ENCODE measurements at places on chromosomes 12 and 14.

GRCh38 chr12:6766651-6767349 lies 637 bp downstream of the PTMS start:
- no peak for DNase-seq

GRCh38 chr12:53004178-53004577 lies 2.1 kb upstream of the EIF4B start:
- DNase-seq = no peak

DNA sequence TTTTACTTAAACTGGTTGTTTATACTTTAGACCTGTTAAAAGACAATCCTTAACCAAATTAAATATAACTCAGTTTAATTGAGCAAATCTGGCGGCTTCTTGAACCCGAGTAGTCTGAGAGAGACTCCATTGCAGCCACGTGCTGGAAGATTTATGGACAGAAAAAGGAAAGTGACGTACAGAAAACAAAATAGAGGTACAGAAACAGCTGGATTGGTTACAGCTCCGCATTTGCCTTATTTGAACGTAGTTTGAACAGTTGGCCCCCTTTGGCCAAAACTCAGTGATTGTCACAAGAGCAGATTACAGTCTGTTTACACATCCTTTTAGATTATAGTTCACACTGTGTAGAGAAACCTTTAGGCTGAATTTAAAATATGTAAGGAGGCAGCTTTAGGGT lies 155.9 kb downstream of the RAD51B start:
- no peak for DNase-seq

- no peak for DNase-seq
Measured at GRCh38 chr12:116878567-116879508, 2.4 kb downstream of the HRK start.

DNA sequence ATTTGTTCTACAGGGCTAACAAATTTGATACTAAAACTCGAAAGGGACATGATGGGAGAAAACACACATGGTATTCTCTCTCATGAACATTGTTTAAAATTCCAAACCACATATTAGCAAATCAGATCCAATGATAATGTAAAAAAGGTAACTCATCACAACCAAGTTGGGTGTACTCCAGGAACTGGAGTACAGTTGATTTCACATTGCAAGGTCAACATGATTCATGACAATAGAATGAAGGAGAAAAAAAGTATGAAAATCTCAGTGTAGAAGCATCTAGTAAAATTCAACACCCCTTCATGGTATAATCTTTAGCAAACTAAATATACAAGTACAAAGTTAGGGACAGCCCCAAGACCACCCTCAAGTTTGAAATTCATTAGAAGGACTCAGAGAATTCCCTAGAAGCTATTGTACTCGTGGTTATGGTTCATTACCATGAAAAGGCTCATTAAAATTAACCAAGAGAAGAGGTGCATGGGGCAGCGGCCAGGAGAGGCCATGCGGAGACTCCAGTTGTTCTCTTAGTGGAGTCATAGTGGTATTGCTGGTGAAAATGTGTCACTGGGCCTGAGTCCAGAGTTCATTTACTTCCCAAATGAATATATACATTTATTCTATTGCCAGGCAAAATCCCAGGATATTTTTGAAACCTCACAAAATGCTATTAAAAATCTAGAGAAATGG lies 3.1 kb upstream of the CDCA4 start:
- DNase-seq = no peak

GRCh38 chr14:81031488-81031887 lies 76.1 kb downstream of the TSHR start:
- DNase-seq = no peak

DNA sequence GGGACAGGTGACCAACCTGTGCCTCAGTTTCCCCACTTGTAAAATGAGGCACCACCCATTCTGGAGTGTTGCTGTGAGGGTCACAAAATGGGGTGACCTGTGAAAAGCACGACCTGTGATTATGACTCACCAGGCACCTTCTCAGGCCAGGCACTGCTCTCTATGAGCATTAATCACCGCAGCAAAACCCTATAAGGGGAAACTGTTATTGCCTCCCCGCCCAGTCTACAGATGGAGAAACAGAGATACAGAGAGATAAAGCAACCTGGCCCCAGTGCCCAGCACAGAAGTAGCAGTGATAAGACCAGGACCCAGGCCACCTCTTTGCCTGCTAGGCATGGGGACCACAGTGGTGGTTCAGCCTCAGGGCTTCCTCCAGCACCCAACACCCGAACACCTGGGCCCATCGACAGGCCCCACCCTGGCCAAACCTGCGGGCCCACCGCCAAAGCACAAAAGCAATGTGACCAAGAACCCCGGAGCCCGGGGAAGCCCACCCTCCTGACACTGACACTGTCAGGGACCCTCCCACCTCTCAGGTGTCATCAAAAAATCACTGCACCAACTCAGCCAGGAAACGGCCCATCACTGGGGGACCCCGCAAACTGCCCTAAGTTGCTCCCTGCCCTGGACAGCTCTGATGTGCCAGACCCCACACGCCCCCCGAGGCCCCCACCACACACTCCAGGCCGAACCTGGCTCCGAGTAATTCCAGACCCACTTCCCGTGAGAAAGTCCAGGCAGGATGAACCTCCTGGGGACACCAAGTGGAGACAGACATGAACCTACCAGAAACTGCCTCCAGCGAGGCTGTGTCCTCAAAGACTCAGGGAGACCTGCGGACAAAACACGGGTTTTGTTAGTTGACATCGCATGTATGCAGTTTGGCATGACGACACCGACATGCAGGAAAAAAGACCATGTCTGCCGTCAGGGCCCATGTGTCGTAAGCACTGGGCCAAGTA lies 32.4 kb downstream of the NCOR2 start:
- no peak for DNase-seq

GRCh38 chr14:79274641-79275291 lies 936.5 kb downstream of the DIO2 start:
- no peak for DNase-seq

GRCh38 chr12:65327207-65328076 lies 49.0 kb downstream of the MSRB3 start:
- DNase-seq = no peak

DNA sequence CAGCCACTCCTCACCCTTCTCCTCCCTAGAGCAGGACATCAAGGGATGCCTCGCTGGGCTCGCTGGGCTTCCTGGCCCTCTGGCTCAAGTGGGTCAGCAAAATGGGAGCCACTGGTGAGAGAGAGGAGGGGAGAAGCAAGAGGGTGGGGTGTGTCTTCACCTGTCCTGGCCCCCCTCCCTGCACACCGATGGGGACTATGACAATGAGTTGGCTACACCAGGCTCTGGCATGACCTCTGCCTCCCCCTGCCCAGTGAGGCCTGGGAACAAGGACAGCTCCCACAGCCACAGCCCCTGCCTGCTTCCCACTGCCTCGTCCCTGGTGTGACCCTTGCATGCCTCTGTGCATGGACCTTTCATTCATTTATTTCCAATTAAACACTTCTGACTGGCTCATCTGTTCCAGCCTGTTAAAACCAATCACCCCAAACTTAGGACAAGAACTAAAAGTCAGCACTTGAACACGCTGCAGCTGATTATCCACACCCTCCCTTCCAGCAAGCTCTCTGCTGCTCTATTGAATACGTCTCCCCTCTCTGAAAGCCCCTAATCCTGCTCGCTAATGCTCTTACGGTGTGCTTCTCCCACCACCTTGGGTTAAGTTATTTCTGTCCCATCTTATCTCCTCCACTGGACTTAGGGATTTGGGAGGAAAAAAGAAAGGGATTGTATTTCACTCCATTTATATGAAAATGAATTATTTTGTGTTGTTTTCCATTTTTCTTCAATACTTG lies 5.8 kb upstream of the PPP2R5C start:
- no peak for DNase-seq

GRCh38 chr12:68445824-68446223 lies 113.7 kb upstream of the MDM1 start:
- no peak for DNase-seq

DNA sequence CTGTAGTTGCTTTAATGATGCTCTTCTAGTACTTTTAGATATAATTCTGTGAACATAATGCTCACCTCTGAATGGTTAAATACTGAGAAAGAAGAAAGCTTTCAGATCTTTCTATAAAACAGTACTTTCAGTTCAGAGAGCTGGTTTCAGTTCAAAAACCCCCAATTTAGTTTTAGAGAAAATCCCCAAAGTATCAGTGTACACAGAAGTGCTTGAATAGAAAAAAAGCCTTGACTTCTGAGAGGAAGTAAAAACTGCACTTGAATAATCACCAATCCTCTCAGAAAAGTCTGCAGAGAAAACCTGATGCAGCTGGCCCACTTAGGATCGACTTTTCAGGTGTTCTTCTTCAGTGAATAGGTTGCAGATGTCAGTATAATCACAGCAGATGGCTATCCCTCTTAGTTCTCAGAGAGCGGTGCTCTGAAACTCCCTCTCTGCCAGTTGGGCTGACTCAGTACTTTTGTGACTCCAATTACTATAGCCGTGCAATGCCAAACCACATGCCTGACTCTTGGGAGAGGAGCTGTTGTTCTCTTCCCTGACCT lies 616.3 kb downstream of the LRFN5 start:
- DNase-seq = no peak

- DNase-seq = no peak
Measured at GRCh38 chr14:67285876-67286452, 44.7 kb downstream of the PALS1 start.

GRCh38 chr12:25615119-25615518 lies 62.0 kb upstream of the LMNTD1 start:
- DNase-seq = no peak

- DNase-seq = no peak
Measured at GRCh38 chr12:51536159-51536558, 54.9 kb upstream of the SCN8A start.

DNA sequence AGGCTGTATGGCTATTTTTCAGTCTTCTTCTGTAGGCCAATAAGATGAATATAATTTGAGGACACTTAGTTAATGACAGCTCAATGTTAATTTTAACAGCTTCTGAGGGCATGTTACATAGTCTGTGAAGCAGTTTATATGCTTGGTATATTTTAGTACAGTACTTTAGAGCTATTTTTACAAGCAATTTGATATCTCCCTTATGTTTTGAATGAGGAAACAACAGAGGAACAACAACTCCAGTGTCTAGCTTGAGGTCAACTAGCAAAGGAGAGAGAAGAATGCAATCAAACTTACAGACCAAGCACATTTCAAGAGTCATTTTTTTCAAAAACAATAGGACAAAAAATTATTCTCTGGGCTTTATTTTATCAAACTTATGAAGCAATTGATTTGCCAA lies 469.1 kb upstream of the DCN start:
- DNase-seq = no peak

- DNase-seq = no peak
Measured at GRCh38 chr12:111393700-111394300, 11.9 kb upstream of the SH2B3 start.

GRCh38 chr14:56821805-56822610 lies 11.7 kb upstream of the OTX2 start:
- DNase-seq = no peak

- no peak for DNase-seq
Measured at GRCh38 chr14:91310606-91311283, 66.2 kb upstream of the GPR68 start.

- no peak for DNase-seq
Measured at GRCh38 chr12:33248364-33248763, 191.3 kb downstream of the SYT10 start.

DNA sequence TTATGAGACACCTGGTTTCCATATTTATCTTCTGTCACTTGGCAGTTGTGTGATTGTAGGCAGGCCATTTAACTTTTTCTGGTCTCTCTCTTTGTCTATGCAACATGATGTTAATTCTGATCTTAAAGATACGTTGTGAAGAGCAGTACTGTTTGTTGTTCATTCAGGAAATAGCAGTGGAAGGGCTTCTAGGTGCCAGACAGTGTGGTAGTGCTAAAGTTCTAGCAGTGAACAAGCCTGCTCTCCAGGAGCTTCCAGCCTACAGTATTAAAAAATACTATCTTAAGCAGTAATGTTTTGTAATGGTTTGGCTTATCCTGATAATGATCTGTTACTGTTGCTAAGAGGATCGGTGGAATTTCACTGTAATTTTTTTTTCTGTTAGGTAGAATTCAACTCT lies 15.2 kb downstream of the NAA30 start:
- DNase-seq = no peak

DNA sequence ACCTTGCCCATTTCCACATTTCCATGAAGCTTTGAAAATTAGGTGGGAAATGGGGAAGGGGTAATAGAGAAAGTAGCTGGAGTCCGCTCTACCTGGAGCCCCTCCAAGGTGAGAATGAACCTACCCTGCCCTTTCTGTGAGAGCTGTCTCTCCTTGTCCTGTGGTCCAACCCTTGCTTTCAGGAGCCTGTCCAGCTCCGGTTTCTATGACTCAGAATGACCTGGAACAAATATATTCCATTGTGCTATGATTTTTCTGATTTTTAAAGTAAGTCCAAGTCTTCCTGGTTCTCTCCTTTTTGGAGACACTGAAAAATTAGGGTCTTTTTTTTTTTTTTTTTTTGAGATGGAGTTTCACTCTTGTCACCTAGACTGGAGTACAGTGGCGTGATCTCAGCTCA lies 89.1 kb upstream of the VASH1 start:
- DNase-seq = no peak

- no peak for DNase-seq
Measured at GRCh38 chr12:88868050-88868449, 287.8 kb upstream of the KITLG start.

- DNase-seq = no peak
Measured at GRCh38 chr12:80811957-80812708, 95.4 kb downstream of the MYF5 start.

GRCh38 chr12:88035907-88036289 lies 6.7 kb upstream of the C12orf50 start:
- no peak for DNase-seq

DNA sequence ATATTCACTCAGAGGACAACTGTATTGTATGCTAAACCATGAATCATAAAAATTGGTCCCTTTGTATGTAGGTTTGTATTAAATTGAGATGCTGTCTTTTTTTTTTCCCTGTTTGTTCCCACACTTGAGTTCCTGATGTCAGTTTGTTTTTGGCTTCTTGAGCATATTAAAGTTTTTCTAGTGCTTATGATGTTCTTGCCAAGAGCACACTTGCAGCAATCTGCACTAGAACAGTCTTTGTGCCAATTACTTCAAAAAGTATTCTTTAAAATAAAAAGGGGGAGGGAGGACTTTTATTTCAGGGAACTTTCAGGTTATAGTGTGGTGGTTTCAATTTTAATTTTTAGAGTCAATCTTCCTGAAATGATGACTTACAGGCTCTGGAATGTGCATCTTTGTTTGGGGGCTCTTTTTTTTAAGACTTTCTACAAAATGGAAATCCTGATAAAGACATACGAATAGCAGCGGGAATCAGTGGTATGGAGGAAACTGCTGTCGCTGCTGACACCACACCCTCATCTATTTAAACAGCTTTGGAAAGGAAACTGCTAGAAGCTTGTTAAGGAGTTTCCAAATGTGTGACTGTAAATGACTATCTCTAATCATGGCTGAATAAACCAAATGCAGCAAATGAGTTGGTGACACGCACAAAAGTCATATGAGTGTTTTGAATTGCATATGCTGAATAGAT lies 188.6 kb downstream of the EGLN3 start:
- no peak for DNase-seq

DNA sequence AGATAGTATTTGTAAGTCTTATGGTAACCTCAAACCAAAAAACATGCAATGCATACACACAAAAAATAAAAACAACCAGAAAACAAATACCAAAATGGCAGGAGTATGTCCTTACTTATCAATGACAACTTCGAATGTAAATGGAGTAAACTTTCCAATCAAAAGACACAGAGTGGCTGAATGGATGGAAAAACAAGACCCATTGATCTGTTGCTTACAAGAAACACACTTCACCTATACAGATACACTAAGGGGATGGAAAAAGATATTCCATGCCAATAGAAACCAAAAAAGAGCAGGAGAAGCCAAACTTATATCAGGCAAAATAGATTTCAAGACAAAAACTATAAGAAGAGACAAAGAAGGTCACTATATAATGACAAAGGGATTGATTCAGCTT lies 8.7 kb upstream of the DCAF5 start:
- DNase-seq = no peak

GRCh38 chr14:74238974-74239847 lies at the start of gene VSX2:
TSS of gene VSX2 (plus strand) at chr14:74239449. CDS start at chr14:74239562, 113 bp downstream.
- no peak for DNase-seq
